Endothelial cell of umbilical vein (primary cell): ENCODE measurements at places on chromosomes 4 and X. TPM values are rescaled to one million over a fixed set of nuclear protein-coding genes. Genes with fewer than 3 reads are reported as not detected.

The PDGFC gene
- polyA plus RNA-seq, result 1.9 and 2.7 TPM in 2 replicates

The BBS7 gene
- polyA plus RNA-seq, result 13.4 and 21.7 TPM in 2 replicates

DNA sequence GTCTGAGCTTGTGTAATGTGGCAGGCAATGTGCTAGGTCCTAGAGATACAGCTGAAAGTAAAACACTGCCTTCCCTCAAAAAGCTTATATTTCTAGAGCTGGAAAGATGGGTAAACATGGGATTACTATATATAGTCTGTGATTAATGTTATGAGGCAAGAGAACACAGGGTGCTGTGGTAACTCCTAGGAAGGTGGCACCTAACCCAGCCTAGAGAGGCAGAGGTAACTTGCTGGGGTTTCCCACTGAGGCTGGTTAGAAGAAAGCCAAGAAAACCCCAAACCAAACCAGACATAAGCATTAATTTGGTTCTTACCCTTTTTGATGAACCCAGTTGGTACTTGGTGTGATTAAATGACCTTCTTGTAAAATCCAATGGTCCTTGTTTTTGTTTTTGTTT, 315.0 kb downstream of the PPP1R2C start:
- no peak for DNase-seq

DNA sequence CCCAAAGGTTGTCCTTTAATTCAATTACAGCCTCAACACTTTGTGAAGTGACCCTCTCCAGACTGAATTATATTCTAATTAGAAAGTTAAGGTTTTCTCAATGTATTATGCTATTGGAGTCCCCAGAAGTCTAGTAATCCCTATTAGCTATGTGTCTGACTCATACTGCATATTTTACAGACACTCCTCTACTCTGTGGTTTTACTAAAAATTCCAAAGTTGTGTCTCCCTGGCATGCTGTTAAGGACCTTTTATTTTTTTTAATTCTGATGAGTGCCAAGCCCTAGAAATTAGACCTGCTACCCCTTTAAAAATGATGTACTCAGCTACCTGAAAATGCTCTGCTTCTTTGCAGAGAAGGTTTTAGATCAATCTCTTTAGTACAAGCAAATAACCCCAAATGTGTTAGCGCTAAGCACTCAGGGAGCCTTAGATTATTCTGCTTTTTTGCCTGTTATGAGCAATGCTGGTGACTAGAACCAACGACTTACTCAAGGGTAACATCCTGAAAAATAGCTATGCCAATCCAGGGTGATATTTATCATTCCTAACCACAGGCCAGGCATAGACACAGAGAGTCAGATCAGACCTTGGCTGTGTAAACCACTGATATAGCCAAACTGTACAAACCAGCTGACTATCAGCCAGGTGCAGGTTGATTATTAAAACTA, 26.1 kb upstream of the CXCL13 start:
- no peak for DNase-seq

DNA sequence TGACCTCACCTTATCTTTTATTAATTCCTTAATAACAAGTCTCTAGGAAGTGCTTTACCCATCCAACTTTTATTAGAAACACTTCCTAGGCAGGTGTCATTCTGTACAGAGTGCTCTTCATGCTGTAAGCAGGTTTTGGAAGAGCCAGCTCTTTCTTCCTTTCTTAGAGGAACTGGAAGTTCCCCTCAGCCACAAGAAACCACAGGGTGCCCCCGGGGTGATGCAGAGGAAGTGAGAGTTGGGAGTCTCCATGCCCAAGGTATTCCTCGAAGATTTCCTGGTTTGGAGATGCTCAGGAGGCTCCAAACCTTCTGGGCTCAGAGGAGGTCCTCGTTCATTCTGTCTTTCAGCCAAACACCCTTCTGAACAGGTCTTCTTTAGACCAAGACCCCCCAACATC, 83.8 kb downstream of the EGF start:
- DNase-seq, result no peak

DNA sequence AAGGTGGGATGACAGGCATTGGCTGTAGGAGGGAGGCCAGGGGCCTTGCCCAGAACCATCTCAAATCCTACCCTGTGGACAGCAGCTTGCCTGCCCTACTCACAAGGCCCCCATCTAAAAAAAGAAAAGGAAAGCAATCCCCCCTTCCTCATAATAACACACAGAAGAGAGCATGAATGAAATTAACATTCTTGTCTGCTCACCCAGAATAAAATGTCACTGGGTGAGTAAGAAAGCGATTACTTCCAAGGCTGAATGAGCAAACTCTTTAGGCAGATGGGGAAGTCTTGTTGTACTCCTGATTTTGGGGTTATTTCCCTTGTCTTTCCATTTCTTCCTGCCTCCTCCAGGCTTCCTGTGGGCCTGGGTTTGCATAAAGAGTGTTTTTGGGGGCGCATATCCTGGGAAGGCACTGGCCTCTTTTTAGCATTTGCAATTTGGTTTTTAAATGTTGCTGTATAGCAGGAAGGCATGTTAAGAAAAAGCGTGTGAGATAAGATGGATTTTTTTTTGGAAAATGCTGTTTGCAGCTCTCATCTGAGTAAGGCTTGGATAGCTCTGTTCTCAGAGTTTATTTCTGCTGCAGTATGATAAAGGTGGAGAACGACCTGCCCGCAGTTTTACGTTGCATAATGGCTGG, 248.3 kb upstream of the GATB start:
- no peak for DNase-seq
